ENCODE measurements at places on chromosomes 16 and 17.

- no peak for DNase-seq
Observed at GRCh38 chr17:66383333-66383732, 80.9 kb downstream of the PRKCA start.

- DNase-seq, result no peak
Observed at GRCh38 chr16:25838724-25839186, 147.0 kb downstream of the HS3ST4 start.

GRCh38 chr16:2238838-2239675 lies 2.8 kb downstream of the DNASE1L2 start:
- DNase-seq, result no peak

DNA sequence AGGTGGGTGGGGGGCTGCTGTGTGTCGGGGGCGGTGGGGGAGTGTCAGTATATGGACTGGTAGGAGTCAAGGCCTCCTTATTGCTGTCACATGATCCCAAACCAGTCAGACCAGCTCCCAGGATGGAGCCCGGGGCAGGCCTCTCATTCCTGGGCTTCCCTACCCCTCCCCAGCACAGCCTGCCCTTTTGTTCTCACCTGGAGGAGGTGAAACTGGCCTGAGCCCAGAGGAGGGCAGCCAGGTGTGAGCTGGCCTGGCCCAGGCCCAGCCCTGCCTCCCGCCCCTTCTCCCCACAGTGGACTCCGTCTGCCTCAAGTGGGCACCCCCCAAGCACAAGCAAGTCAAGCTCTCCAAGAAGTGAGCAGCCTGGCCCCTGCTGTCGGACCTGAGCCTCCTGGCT lies 4.6 kb downstream of the PRSS8 start:
- no peak for DNase-seq

- DNase-seq, result no peak
Observed at GRCh38 chr16:87218281-87219055, 98.7 kb downstream of the C16orf95 start.

GRCh38 chr17:77882481-77883212 lies 75.9 kb upstream of the TNRC6C start:
- DNase-seq, result peak; percentile 52

DNA sequence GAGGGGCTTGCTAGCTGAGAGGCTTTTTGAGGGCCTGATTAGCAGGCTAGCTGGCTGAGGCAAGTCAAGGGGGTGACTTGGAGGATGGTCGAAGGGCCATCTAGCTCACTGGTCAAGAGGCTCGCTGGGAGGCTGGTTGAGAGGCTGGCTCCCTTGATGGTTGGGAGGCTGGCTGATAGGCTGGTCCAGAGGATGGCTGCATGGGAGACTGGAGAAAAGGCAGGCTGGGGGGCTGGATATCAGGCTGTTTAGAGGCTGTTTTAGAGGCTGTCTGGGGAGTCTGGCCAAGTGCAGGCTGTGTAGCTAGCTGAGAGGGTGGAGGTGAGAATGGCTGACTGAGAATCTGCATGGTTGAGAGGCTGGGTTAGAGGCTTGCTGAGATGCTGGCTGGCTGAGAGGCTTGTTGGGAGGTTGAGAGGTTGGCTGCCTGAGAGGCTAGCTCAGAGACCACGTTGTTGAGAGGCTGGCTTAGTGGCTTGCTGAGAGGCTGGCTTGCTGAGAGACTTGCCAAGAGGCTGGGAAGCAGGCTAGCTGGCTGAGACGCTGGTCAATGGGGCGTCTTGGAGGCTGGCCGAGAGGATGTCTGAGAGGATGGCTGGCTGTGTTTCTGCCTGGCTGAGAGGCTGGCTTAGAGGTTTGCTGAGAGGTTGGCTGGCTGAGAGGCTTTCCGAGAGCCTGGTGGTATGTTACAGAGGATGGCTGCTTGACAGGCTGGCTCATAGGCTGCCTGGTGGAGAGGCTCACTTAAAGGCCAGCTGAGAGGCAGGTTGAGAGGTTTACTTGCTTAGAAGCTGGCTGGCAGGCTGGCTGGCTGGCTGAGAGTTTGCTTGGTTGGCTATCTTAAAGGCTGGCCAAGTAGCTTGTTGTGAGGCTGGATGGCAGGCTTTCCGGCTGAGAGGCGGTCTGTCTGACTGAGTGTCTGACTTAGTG lies 36.6 kb upstream of the ACSM2B start:
- DNase-seq, result no peak

DNA sequence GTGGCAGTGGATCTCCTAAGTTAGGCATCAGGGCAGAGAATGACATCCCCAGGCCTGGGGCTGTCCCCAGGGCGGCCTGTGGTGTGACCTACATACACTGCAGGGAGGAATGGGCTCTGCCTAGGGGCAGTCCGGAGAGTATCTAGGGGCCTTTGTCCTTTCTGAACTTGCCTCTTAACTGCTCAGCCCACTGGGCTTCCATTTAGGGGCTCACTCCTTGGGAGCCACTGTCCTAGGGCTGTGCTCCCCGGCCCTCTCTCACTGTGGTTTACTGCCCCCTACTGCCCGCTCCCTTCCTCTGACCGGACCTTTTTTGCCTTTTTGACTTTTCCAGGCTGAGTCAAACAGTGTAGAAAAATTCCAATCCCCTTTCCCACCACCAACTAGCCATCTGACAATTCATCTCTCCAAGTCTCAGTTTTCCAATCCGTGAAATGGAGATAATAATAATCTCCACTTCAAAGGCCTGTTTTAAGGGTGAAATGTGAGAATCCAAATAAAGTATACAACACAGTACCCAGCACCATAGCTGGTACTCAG lies 66.8 kb downstream of the DNAH3 start:
- DNase-seq, result peak; percentile 2

GRCh38 chr17:57662041-57662440 lies 83.1 kb downstream of the CCDC182 start:
- no peak for DNase-seq

GRCh38 chr17:72733619-72734282 lies 358.7 kb downstream of the SLC39A11 start:
- no peak for DNase-seq

DNA sequence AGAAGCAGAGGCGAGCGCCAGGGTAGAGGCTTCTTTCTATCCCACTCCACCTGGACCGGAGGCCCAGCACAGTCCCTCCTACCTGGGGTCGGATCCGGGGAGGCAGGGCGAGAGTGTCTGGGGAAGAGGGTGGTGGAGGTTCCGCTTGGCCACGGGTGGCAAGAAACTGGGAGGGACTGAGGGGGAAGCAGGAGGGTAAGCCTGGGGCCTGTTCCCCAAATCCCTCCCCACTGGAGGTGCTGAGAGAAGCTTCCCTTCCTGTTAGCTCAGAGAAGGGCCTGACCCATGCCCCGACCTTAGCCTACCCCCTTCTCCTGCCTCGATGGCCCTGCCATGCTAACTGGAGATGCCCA lies 1.8 kb upstream of the TPPP3 start:
- no peak for DNase-seq

DNA sequence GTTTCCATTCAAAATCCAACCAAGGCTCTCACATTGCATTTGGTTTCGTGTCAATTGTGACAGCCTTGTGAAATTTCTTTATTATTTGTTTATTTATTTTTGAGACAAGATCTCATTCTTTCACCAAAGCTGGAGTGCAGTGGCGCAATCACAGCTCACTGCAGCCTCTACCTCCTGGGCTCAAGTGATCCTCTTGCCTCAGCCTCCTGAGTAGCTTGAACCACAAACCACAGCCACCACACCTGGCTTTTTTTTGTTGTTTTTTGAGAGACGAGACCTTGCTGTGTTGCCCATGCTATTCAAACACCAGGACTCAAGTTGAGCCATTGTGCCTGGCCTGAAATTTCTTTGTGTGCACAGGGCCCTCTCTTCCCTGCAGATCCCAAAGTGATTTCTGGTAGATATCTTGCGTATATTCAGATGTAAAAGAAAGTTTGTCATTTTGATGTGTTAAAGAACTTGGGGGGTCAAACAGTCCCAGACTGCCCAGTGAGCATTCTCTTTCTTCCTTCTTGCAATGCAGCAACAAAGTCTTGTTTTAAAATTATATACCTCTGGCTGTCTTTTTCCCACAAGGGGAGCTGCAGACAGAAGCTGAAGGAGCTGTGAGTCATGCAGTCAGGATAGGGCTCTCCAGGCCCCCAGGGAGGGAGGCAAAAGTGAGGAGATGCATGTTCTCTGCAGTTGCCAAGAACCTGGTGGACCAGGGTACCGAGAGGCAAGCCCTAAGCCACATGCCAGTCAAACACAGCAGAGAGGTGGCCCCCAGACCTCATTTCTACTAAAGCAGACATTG lies 15.5 kb upstream of the USP22 start:
- no peak for DNase-seq

GRCh38 chr17:5544115-5544514 lies 40.2 kb downstream of the NLRP1 start:
- no peak for DNase-seq

DNA sequence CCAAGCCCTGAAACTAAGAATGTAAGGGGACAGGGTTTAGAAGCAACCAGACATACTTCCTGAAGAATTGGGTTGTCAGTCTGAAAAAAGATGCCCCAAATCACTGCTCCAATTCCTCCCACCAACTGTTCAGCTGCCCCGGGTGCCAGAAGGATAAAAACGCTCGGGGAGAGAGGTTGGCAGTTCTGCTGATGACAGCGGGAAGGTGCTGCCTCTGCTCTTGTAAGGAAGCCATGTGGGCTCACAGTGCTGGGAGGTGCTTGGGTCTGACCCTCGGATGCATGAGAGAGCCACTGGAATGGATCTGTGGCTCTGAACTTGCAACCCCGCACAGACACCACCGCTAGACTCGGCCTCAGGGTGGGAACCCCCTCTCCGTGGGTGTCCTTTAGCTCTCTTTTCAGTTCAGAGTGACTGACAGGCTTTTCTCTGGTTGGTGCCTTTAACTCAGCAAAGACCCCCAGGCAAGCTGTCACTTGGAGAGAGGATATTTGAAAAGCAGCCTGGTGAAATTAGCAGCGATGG lies 364.8 kb upstream of the RBFOX1 start:
- no peak for DNase-seq

All from stimulated activated CD8-positive, alpha-beta memory T cell treated with anti-CD3 and anti-CD28 coated beads, Interleukin-7, amount 100 ng/mL, for 48 hours (primary cell).